IMR-90 (cell line): ENCODE measurements at places on chromosomes 11 and 22.
A peak's percentile ranks its signal among the peaks of the same experiment; 100 is the strongest.

GRCh38 chr11:37657645-37658044, 1059.6 kb upstream of the RAG2 start:
- peak; percentile 25 for DNase-seq

DNA sequence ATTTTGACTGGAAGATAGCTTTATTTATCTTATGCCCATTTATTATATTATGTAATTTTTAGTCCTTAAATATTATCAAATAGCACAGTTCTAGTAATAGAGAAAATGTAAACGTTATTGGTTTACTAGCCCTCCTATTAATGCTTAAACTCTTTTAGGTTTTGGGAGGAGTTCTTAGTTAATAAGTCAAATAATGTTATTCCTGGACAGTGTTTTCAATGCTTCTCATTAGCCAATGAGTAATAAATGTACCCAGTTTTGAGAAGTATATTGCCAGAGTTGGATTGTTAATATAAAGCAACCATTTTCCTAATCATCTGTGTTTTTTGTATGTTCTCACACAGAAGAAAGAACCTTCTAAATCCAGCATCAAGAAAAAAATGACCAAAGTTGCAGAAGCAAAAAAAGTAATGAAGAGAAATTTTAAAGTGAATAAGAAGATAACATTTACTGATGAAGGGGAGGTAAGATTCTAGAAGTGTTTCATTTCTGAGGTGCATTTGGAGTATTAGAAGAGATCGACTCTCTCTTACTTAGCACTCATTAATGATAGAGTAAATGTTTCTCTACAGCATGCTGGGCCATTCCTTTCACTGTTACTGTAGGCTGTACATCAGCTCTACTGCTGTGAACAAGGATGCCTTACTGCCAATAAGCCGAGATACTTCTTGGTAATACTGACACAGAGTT, 173.4 kb downstream of the DDX10 start:
- no peak for DNase-seq

DNA sequence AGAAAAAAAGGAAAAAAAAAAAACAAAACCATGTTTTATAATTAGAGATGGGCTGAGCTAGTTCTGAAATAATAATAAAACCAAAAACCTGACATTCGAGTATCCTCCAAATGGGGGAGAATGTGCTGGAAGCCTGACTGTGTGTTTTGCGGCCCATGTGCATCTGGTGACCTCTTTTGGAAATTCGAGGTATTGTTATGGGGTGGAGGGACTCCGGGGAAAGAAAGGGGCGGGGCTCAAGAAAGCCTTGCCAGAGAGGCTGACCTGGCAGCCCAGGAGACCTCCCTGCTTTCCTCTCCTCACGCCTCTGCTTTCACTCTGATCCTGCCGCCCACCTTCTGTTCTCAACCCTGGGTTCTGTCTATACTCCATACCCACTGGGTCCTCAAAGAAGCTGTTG, 72.9 kb downstream of the CTTN start:
- no peak for DNase-seq

DNA sequence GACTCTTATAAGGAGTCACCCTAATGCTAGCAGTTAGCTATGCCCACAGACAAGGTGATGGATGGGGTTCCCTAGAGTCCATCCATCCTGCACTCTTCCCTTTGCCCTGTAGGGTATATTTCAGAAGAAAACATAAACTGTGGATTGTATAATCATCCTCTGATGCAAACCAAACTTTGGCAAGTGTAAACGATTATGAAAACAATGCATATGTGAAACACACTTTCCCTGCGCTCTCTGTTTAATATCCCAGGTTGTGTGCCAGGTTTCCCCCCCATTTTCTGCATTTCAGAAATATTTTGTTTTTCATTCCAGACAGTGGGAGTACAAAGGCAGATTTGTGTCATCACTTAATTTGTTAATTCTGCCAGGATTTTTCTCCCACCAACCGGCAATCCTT, 110.0 kb downstream of the LDLRAD3 start:
- DNase-seq: no peak
